AG04450 (cell line): ENCODE measurements at places on chromosomes 11 and 22.

DNA sequence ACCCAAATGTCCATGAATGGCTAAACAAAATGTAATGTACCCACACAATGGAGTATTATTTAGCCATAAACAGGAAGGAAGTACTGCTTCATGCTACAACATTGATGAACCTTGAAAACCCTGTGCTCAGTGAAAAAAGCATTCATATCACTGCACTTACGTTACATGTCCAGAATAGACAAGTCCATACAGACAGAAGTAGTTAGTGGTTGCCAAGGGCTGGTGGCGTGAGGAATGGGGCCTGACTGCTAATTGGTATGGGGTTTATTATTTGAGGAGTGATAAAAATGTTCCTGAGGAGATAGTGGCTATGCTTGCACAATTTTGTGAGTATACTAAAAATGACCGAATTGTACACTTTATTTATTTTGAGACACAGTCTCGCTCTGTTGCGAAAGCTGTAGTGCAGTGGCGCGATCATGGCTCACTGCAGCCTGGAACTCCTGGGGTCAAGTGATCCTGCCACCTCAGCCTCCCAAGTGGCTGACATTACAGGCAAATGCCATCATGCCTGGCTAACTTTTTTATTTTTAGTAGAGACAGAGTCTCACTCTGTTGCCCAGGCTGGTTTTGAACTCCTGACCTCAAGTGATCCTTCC, 7.7 kb upstream of the SYVN1 start:
- no peak for DNase-seq

- DNase-seq, result no peak
Measured at GRCh38 chr22:45452565-45453379, 39.3 kb downstream of the RIBC2 start.

DNA sequence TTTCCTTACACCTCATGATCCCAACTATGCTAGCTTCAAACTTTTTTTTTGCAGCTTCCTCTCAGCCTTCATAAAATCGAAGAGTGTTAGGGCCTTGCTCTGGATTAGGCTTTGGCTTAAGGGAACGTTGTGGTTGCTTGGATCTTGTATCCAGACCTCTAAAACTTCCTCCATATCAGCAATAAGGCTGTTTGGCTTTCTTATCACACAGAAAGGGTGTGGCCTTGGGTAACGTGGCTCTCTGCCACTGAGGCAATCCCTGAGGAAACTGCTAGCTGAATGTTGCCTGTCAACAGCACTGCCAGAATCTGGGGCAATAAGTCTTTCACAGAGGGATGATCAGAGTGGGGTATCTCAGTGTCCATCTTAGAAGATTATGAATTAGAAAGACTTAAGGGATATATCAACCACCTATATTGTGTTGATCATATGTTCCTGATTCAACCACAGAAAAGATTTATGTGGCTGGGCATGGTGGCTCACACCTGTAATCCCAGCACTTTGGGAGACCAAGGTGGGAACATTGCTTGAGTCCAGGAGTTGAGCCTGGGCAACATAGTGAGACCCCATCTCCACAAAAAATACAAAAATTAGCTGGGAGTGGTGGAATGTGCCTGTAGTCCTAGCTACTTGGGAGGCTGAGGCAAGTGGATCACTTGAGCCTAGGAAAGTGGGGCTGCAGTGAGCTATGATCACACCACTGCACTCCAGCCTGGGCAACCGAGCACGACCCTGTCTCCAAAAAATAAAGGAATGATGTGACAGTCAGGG, 12.5 kb upstream of the CUL5 start:
- DNase-seq, result no peak

DNA sequence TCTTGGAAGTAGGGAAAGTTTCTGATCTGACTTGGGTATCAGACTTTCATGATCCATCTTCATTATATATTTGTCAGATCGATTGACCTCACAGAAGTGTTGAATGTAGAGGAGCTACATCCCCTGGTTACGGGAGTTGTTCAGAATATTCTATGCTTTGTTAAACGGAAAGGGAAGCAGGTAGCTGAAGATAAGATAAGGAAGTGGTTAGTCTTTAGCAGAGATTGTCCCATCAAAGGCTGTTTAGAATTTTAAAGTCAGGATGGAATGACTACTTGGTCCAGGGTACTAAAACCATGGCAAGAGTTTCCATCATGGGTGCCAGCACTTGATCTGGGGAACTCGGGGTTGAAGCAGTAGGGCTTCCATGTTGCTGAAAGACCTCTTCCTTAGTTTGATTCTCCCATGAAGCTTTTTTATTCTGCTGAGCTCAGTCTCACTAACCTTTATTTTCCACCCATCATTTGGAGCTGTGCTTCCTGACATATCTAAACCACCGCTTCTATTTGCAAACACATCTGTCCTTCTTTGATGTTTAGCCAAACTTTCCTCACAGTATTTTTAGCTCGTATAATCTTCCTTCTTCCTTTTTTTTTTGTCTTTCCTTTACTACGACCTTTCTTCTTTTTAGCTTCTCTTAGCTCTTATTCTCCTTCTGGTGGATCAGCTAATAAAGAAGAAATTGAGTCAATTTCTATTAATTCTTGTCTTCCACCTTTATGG, 4.0 kb upstream of the C22orf31 start:
- no peak for DNase-seq

- DNase-seq, result no peak
Measured at GRCh38 chr11:67099831-67100324, 19.2 kb upstream of the KDM2A start.

DNA sequence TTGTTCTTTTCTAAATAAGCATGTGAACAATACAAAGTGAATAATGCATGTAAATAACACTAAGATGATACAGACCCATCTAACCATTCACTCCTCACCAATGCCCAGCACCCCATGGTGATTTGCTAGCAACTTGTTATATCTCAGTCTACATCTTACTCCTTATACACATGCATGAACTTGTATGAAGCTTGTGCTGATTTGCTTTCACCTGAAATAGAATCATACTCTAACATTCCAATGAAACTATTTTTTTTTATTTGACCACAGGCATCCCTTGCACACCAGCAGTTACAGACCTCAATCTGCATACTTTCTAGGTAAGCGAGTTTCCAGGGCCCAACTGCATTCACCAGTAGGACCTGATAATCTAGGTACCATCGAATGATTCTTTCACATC, 873.6 kb downstream of the OPCML start:
- DNase-seq, result no peak

- no peak for DNase-seq
Measured at GRCh38 chr22:28927630-28928029, 44.3 kb downstream of the ZNRF3 start.

GRCh38 chr22:39832627-39833074, 60.9 kb downstream of the ENTHD1 start:
- DNase-seq, result no peak

DNA sequence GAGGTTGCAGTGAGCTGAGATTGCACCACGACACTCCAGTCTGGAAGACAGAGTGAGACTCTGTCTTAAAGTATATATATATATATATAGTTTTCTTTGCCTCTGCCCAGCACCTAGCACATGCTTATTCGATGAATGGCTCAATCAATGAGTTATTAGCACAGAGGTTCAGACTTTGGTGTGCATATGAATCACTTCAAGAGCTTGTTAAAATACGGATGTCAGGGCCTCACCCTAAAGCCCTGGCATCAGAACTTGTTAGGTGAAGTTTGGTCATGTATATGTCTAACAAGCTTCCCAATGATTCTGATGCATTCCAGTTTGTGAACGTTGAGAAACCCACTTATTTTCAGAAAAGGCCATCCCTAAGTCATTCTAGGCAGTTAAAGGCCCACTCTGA, 21.8 kb upstream of the TMEM86A start:
- DNase-seq, result no peak

GRCh38 chr11:93704237-93704636, 37.1 kb downstream of the TAF1D start:
- DNase-seq, result no peak

- no peak for DNase-seq
Measured at GRCh38 chr11:69554849-69555248, 73.4 kb downstream of the LINC01488 start.

DNA sequence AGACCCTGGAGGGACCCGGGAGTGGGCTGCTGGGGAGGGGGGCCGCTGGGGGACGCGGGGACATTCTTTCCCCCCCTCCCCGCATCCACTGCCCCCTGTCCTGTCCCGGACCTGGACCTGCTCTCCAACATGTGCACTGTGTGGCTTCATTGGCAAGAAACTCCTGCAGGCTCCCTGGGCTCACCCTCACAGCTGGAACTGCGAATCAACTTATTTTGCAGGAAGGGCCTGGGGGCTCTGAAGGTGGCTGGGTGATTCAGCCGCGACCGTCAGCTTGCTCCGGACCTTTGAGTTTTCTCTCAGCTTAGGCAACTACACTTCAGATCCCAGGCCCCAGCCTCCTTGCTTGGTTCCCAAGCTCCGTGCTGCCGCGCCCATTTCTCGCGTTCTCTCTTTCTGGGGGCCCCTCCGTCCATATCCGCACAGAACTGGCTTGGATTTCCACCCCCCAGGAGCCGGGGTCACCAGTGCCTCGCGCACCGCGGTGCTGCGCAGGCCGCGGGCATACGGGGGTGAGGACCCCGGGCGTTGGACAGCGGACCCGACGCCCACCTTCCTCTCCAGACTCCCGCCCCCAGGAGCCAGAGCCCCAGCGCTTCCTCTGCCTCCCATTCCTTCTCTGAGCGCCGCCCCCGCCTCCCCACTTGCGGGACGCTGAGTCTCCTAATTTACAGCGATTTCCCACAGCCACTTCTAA, 471 bp upstream of the AHNAK start:
- DNase-seq, result no peak

DNA sequence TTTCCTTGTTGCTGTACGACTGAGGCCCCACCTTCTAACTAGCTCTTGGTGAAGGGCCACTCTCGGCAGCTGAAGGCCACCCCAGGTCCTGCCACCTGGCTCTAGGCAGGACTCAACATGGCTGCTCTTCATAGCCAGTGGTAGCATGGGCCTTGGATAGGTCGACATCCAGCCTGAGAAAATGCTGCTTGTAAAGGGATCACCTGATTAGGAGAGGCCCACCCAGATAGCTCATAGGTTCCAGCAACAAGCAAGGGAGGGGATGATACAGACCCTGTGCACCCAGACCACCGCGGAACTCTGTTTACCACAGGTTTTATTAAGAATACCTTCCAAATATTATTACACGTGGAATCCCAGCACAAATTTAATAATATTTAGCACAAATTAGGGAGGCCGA, 341.4 kb downstream of the BRD1 start:
- no peak for DNase-seq

GRCh38 chr11:69837791-69838190, 18.6 kb upstream of the FGF3 start:
- no peak for DNase-seq

- peak; percentile 84 for DNase-seq
Measured at GRCh38 chr11:9943386-9944110, 279.7 kb downstream of the SWAP70 start.

GRCh38 chr11:70135625-70136059, 57.5 kb downstream of the ANO1 start:
- no peak for DNase-seq

- no peak for DNase-seq
Measured at GRCh38 chr11:9750551-9750950, 86.7 kb downstream of the SWAP70 start.

GRCh38 chr11:66012371-66012945, 650 bp downstream of the CST6 start:
- DNase-seq, result no peak

DNA sequence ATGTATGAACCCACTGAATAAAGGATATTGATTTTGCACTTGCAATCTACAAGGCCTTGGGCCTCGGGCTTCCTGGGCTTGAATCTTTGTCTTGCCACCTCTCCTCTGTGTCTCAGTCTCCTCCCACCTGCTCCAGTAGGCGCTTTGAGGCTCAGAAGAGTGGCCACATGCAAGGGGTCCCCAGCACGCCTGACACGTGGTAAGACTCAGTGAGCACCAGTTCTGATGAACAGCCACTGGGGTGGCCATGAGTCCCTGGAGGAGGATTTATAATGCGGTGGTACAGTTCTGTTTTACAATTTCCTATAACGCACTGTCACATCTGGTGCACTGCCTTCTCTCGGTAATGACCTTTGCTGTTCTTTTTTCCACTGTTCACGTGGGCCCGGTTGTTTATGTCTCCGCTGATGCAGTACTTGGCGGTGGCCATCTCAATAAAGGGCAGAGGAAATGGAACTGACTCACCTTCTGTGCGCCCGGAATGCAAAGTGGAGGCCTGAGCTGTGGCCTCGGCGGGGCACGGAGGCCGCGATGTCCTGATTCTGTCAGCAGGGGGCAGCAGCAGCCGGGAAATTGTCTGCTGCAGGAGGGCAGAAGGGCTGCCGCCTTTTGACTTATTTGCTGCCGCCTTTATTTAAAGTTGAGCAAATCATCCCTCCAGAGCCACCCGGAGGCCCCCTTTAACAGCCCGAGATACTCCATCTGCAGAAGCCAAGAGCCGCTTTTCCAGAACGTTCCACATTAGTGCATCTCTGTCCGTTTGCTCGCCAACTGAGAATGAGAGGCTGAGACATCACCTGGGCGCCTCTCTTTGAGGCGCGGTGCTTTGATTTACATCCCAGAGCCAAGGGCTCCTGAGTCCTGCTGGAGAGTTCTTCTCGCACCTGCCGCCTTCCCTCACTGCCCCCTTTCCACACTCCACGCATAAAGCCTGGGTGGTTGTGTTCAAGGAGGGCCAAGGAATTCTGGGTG, 6.0 kb upstream of the IFT27 start:
- DNase-seq, result peak; percentile 76

DNA sequence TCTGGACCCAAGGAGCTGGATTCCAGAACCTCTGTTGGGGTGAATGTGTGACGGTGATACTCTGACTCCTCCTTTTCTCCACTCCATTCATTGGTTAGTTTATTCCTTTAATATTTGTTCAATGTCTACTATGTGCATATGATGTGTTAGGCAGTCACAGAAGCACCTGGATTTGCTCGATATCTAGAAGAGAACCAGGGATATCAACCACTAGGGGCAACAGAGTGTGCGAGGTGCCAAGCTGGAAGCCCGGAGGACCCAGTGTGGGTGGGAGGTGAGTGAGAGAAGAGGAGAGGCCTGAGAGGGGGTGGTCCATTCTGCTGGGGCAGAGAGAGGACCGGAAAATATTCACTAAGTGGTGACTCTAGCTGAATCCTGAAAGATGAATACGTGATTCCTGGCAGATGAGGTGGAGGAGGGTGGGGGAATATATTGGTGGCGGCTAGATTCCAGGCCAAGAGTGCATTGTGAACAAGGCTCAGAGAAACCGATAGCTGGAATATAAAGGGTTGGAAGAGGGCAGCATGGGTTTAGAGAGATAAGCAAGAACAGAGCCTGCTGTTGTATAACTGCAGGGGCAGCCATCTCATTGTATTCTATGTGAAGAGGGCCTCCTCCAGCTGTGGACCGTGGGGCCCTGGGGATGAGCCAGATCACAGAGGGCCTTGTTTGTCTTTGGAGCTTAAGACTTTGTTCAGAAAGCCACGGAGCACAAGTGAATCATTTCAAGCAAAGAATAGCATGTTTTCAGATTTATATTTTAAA, 6.9 kb upstream of the TIMP3 start:
- no peak for DNase-seq
